ENCODE measurements at places on chromosomes 5 and 9.

DNA sequence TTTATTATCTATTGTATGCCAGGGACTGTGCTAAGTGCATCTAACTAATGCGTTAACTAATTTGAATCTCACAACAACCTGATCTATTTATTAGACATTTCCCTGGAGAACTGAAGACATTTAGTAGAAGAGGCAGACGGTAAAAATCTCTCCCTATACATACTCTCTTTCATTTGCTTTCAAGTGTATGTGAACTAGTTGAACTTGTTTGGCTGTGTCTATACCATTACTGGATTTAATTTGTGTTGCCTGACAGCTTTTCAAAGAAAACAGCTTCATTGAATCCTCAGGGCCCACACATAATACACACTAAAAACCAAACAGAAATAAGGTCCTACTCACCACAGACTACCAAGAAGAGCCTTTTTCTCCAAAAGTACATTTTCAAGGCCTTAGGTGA is 133.6 kb upstream of the NR3C1 start:
- no peak for DNase-seq

DNA sequence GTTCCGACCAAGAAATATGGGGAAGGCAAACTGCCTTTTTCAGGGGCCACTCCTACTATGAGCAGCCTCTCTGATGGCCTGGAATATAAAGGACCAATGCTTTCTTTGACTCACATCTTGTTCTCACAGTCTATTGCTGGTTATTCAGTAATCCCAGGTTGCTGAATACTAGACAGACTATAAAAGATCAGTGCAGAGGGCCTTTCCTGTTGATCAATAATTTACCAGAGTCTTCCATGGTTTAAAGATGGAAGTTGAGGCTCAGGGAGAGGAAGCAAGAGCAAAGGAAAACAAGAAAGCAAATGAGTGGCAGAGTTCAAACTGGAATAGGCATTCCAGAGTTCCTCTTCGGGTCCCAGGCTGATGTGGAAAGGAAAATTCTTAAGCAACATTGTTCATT is 62.9 kb downstream of the FBXO38 start:
- DNase-seq = no peak

- DNase-seq = no peak
Measured at GRCh38 chr5:34411470-34412346, 244.4 kb upstream of the RAI14 start.

DNA sequence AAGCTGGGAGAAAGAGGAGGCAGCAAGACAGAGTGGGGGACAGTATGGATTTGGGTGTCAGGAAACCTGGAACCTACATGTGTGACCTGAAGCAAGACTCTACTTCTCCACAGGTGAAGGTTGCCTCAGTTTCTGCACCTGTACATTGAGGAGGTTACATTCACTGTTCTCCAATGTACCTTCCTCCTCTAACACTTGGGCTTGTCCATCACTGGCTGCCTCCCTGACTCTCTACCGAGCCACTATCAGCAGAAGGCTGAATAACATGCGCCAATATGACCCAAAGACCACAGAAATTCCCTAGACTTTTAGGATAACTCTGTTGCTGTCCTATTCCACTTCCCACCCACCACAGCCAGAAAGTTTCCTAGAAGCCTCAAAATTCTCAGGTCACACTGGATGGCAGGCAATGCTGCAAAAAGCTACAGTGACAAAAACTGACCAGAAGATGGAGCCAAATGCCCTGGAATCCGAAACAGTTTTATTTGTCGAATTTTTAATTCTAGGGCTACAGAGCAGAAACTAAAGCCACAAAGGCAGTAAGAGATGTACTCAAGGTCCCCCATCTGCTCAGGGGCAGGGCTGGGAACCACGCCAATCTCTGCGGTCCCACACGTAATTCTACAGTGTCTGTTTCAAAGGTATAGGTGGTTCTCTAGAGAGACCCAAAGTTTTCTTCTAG is 64.4 kb downstream of the FAM114A2 start:
- DNase-seq = no peak

DNA sequence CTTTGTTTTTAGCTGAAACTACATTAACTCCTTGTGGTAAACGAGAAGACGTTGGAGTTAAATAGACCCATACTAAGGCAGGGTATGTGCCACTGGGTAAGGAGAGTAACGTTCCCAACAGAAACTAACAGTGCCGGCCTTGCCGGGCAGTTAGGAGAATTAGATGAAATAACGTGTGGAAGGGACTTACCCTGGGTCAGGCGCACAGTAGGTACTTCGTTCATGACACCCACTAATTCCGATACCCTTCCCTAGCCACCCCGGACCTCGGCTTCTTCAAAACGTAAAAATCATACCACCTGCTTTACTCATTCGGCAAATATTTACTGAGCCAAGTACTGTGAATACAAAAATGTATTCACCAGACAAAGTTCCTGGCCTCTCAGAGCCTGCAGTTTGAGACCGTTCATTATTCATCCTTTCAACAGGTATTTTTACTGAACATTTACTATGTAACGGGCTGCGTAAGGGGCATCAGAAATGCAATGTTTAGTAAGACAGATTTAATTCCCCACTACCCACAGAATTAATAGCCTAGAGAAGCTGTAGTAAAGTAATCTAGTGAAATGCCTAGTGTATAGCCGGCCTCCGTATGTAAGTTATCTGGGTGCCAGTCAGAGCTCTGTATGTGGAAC is 3.2 kb upstream of the SMIM23 start:
- DNase-seq = no peak

- DNase-seq = no peak
Measured at GRCh38 chr5:53490747-53491146, 10.3 kb downstream of the FST start.

DNA sequence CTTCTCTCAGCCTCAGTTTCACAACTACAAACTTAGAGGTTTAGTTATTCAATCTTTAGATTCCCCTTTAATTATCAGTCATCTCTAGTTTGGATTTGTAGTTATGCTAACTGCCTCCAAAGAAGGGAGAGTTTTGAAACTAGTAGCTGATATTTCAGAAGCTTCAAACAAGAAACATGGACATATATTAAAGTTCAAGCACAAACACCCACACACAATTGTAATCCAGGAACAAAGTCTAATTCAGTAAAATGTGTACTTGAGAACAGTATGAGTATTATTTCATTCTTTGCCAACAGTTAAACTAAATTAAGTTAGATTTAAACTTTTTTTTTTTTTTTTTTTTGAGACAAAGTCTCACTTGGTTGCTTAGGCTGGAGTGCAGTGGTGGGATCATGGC is 71.2 kb upstream of the ABCA1 start:
- DNase-seq = no peak

DNA sequence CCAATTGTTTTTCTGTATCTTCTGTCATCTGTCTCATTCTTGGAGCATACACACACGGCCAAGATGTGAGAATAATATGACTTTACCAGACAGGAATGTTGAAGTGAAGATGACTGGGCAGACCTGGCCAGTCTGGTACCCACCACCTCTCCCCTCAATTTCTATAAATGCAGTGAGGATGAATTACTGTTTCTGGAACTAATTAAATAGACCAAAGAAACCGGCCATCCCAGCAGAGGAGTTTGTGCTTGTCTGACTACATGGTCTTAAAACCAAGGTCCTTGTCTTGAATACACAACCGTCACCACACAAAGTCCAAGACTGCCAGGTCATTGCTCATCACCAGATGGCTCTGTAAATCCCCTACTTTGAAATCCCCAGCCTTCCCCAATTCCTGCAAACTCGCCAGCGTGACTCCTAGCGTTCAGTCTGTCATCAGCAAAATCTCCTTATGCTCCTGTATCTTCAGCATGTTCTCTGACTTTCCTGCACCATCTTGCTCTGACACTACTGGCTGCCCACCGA is 147.2 kb downstream of the PDE4D start:
- no peak for DNase-seq

DNA sequence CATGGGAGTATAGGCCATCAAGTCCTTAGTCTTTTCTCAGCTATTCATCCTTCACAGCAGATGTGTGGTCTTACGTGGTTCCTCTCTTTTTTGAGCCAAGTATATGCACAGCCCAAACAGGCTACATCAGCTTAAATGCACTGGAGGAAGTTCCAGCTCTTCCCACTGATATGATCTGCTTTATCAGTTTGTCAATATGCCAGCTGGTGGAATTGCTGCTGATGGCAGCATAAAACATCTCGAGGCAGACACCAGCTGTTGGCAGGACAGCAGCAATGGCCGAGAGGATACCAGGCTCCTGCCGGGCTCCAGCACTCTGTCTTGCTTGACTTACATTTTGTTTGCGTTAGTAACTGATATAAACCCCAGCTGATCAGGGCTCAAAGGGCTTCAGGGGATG is 143.4 kb downstream of the TENT4A start:
- no peak for DNase-seq

DNA sequence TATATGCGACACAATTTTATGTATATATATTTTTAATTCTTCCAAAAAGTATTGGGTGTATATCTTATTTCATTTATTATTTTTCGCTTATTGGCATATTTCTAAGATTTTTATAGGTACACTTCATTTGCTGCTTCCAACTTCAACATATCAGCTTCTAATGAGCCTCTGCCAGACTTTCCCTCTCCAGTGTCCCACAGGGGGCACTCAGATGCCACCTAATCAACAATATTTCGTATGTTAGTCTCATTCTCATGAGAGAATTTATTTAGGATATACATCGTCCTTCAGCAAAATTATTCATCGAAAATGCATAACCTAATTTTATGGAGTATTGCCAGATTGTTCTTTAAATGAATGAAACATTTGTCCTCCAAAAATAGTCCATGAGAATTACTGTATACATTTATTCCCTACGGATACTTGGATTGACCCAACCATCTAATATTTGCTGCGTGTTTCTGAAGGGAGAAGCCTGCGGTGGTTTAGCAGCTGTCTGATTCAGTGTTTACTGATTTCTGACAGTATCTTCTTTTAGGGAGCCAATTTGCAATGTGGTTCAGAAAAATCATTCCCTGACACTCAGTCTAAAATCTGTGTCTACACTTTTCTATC is 100.6 kb upstream of the SELENOP start:
- no peak for DNase-seq

DNA sequence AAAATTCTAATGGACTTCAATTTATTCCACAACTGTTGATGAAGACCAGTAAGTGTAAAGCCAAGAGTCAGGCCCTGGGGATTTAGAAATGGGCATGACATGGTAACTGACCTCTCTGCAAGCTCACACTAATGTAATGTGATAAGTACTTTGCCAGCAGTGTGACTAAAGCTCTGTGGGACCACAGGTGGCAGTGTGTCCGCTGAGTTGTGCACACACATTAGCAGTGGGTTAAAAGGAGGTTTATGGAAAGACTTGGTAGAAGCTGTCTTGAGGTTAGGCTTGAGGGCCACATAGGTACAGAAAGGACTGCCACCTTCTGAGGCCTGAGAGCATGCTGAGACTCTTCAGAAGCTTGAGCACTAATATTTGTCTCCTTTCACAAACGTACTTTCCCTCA is 67.6 kb downstream of the UBAP1 start:
- no peak for DNase-seq

- no peak for DNase-seq
Measured at GRCh38 chr5:173256800-173257199, 21.8 kb upstream of the NKX2-5 start.

DNA sequence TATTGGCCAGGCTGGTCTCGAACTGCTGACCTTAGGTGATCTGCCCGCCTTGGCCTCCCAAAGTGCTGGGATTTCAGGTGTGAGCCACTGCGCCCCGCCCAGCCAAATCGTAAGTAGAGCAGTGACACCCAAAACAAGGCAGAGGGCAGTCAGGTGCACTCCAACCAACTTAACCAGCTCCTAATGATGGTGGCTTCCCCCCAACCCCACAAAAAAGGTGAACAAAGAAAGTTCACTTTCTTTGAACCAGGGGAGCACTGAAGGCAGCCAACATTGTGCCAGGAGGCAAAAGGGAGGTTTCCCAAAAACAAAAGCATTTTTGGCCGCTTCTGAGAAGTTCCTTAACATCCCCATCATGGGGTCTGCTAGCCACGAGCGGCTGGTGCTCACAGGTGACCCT is 9.6 kb downstream of the GMCL2 start:
- no peak for DNase-seq

DNA sequence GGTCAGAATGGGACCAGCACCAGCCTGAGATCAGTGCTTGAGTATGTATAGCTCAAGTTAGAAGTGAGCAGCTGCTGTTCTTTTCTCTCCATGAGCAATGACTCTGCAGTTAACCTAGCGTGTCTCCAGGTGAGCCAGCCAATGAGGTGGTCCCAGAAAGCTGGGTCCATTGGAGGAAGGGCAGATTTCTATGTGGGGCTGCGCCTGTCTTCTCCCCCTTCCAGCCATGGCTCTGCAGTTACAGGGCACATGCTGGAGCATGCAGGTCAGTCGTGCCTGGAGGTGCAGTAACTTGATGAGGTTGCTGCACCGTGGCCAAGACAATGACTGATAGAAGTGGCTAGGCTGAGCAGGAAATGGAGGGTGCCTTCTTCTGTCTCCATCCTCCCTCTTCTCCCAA is 29.6 kb upstream of the CXCL14 start:
- no peak for DNase-seq

DNA sequence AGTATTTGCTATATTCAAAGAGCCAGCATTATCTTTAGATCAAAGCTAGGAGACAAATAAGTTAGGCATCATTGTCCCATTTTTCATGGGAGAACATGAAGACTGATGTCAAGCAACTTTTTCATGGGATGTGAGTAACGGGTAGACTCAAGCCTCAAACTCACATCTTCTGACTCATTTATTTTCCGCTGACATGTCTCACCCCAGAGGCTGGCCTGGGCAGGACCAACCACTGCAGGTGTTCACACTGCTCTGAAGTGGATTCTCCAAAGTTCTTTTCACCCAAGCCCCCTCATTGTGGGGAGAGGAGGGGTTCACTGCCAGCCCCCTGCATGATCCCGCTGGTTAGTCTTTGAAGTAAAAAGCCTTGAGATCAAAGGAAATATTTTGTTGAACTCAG is 34.9 kb upstream of the BASP1 start:
- DNase-seq = no peak

- DNase-seq = peak; percentile 88
Measured at GRCh38 chr5:429453-430188, 13.4 kb upstream of the EXOC3 start.

GRCh38 chr5:131323378-131323777 is 59.5 kb downstream of the CDC42SE2 start:
- DNase-seq = no peak

GRCh38 chr9:21549251-21549765 is 67.2 kb upstream of the IFNE start:
- no peak for DNase-seq

DNA sequence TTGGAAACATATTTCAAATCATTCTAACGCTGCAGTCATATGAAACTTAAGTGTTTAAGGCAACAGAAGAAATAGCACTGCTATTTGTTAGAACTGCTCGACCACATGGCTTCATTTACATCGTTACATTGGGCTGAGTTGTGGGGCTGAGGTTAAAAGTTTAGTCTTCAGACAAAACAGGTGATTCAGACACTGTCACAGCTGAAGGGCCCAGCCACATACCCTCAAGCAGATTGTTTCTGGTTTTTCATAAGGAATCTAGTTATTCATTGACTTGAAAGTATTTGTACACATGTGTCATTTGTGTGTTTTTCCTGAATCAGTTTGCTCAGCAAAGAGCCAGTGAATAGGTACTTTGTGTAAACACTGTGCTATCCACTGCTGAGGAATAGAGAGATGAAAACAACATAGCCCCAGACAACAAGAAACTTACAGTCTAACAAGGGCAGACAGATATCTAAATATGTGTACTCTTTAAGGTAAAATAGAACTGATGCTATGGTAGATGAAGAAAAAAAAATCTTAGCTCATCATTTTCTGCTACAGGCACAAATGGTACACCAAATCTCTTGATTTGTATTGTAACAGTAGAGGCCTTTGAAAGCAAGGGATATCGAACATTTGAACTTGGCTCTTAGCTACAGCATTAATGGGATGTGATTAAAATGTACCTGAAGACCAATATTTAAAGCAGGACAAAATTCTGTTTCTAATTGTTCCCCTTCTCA is 357.6 kb upstream of the RPS23 start:
- no peak for DNase-seq

All from posterior cingulate gyrus (tissue), 11 donors.